Suppressor macrophage treated with lipopolysaccharide for 4 hours (primary cell): ENCODE measurements at places on chromosomes 6 and 20.
A peak's percentile ranks its signal among the peaks of the same experiment; 100 is the strongest.

DNA sequence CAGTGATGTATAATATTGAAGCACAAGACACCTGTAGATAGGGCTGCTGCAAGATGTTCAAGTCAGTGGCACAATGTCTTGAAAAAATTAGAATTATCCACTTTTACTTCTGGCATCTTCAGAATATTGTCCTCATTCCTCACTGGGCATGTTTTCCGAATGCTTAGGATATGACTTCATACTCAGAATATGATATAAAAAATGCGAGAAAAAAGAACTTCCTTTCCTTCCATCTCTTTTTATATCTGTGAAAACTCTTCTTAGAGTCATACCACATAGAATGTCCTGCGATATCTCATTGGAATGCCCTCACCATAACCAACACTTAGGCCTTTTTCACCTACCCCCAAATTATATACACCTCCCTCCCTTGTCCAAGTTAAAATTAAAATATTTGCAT, 4.6 kb downstream of the MAS1L start:
- DNase-seq: no peak

DNA sequence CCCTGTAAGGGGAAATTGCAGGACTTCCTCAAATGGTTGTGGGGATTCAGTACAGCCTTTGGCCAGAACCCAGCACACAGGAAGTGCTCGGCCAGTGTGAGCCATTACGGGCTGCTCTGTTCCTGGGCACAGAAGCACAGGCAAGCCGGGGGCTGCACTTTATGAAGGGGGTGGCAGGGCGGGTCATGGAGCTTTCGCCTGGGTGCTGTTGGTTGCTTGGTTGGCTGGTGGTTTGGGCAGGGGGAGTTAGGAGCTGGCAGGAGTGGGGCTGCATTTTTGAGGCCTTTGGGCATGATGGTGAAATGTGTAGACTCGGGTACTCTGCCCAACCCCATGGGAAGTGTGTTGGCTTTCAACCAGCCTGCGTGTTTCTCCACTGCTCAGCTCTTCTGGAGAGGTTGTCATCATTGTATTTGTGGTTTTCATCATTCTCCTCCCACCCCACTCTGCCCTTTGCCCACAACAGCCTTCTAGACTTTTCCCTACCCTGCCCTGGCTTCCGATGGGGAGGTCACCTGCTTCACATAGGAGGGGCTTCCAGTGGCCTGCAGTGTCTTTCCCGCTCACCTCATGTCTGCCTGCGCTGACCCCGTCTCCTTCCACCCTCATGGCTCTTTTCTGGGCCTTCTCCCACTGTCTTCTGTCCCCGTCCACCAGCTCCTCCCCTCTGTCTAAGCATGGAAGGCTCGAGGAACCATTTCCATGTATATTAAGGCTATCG, 16.1 kb upstream of the RBM38 start:
- DNase-seq: peak; percentile 81

- no peak for DNase-seq
Observed at GRCh38 chr6:168097221-168097620, 18.2 kb upstream of the FRMD1 start.

- peak; percentile 71 for DNase-seq
Observed at GRCh38 chr6:108222504-108222903, 38.3 kb downstream of the SNX3 start.

- DNase-seq: peak; percentile 91
Observed at GRCh38 chr6:163711615-163712565, 297.4 kb downstream of the QKI start.

DNA sequence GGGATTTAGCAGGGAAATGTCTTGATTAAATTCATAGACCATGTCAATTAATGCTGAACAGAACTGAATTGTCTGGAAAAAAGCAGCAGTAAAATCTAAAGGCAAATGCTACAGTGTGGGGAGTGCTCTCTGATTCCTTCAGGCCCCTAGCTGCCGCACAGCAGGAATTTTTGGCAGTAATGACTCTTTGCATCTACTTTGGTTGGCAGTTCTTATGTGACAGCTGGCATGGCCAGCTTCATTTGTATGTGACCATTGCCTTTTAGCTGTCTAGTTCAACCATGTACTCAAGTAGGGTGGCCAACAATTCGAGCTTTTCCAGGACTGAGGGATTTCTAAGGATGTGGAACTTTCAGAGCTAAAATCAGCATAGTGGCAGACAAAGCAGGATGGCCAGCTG, 499.1 kb upstream of the MAN1A1 start:
- no peak for DNase-seq

- DNase-seq: no peak
Observed at GRCh38 chr20:8470156-8470555, 338.1 kb downstream of the PLCB1 start.

DNA sequence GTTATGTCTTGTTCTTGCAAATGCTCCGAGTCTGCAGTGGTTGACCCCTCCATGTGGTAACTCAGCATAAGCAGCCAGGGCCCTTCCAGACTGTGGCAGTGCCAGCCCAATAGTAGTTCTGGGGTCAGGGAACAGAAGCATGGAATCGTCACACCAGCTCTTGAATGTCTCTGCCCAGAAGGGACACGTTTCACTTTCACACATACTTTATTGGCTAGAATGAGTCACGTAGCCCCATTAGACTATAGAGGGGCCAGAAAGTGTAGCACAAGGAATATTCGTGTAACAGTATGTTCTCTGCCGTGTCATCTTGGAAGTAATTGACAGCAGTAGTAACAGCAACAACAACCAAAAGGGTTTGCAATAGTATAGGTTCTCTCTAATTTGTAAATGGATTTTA, 254.7 kb downstream of the FARS2 start:
- no peak for DNase-seq

DNA sequence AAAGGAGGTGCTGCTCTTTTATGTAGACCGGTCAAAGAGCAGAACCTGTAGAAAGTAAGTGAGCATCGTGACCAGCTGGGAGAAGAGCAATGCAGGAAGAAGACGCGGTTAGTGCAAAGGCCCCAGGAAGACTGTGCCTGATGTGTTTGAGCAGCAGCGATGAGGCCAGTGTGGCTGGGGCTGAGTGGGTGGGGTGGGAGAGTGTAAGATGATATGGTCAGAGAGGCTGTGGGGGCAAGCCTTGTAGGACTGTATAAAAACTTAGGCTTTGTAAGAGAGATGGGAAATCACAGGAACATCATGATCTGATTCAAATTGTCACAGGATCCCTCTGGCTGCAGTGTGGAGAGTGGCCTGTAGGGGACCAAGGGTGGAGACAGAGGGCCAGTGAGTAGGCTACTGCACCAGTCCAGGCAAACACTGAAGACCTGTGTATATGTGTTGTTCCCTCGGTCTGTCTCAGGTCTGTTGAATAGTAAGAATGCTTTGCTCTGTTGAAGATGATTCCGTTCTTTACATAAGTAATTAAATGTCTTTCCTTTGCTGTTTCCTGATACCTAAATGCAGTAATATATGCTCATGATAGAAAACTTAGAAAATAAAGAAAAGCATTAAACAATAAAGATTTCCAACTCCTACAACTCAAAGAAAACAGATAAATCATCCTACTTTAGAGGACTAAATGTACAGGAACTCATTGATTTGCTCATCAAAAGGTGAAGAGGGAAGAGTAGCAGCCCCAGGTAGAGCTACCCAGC, 23.6 kb upstream of the WFDC2 start:
- peak; percentile 63 for DNase-seq

DNA sequence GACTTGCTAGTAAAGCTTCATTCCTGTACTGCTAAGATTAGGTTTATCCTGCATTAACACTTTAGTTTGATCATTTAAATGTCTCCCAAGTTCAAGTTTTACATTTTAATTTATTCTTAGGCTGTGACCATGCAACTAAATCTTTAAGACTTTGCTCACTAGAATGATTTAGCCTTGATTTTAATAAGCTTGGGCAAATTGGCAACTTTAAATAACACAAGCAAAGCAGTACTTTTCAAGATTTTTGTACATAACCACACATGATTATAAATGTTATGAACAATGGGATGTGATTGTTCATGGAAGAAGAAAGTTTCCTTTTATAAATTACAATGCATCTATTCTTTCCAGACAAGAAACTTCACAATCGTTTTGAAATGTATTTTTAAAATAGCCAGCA, 948.0 kb upstream of the EPHA7 start:
- no peak for DNase-seq

- no peak for DNase-seq
Observed at GRCh38 chr20:50278377-50278683, 87.7 kb downstream of the CEBPB start.

DNA sequence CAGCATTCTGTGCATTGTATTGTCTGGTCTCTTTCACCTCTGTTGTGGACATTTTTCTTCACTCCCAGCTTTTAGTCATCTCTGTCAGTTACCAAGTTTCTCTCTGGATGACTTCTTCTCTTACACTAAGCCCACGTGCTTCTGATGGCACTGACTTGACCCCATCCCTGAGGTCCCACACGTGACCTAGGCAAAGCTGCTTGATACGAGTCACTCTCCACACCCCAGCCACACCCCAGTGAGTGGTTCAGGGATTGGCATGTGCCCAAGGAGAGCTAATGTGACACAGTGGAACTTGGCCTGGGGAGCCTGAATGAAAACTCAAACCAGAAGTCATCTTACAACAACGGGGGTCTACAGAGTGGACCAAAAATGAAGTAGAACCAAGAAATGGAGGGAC, 32.2 kb downstream of the HTR1E start:
- peak; percentile 5 for DNase-seq

DNA sequence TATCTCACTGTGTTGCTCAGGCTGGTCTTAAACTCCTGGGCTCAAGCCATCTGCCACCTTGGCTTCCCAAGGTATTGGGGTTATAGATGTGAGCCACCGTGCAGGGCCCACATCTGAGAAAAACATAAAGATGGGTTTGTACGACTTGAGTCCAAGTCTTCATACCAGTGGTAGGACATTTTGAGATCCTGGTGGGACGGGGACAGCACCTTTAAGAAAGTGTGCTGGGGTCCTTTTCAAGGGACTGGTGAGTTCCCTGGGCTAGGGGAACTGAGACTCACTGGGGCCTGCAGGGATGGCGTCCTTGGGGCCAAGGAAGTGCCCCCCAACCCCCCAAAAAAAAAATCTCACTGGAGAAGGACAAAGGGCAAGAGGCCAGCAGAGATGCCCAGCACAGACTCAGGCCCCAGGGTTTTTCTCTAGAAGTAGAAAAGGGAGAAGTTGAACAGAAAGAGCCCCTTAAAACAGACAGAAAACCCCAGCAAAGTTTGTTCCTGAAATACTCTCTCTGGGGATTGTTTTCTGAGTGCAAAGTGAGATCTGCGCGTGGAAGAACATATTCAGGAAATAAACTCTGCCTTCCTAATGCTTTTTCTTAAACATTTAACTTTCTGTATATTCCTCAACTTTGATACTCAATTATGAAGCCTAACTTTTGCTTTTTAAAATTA, 10.7 kb downstream of the OSBPL2 start:
- no peak for DNase-seq

- DNase-seq: no peak
Observed at GRCh38 chr6:127833336-127833735, 67.5 kb downstream of the THEMIS start.

DNA sequence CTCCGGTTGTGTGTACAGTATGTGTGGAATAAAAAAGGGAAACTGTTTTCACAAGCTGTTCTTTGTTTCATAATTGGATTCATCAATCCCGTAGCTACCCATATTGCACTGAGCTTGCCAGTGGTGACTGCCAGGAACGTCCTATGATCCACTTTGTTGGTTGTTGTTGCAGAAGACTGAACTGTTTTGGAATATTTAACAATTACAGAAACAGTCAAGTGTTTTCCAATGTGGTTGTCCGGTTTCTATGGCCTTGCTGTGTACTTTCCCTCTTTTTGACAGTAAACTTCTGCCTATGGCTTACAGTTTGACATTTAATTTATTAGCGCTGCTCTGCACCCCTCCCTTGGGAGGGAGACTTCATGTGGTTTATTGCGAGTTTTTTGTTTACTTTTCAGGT, 141.2 kb downstream of the DTNBP1 start:
- DNase-seq: peak; percentile 38

DNA sequence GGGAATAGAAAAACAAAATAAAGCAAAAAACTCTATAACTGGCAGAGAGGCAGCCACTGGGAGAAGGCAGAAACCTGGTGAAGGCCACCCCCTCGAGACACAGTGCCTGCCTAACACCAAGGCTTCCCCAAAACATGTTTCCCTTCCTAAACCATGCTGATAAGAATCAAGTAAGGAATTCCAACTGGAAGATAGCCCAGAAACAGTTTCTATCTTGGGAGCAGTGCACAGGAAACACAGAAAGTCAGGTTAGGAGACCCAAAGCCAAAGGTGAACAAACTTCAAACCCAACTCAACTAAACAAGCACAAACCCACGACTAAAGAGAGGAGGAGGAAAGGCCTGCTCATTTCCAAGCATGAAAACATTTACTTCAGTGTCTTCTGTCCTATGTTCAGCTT, 433.7 kb upstream of the RGS17 start:
- no peak for DNase-seq

DNA sequence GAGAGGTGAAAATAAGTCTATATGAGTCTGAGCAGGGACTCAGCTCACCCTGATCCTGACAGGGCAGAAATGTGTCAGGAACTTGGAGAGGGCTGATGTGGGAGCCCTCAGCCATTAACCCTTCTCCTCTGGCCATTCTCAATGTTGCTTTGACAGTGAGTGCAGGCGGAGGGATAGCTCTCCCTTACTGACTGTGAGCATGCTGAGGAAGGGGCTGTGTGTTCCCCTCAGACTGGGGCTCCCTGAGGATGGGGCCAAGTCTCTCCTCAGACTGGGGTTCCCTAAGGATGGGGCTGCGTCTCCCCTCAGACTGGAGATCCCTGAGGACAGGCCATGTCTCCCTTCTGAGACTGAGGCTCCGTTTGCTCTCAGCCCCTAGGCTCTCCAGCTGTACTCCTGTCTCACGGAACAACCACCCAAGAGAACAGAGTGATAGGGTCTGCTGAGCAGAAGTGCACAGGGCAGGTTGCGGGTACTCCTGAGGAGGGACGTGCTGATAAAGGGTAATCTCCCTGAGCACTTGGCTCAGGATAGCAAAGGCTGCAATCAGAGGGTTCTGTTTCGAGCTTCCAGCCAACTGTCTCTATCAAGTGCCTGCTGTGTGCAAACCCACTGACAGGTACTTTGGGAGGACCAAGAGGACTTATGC, 141.0 kb downstream of the MRPL14 start:
- no peak for DNase-seq

DNA sequence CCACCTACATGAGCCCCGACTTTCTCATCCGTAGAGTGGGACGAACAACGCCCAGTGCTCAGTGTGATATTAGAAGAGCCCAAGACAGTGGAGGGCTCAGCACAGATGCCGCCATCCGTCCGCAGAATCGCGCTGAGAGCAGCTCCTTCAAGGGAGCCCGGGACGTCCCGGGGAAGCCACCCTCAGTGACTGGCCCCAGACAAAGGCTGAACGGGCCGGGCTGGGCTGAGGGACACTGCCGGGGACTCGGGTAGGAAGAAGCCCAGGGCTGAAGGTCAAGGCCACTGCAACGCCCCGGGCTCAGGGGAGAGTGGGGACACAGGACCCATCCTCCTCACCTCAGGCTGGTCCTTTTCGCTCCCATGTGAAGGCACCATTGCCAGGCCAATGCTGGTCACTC, 12.8 kb upstream of the CHRNA4 start:
- no peak for DNase-seq
